ENCODE measurements at places on chromosomes 16 and 17.

DNA sequence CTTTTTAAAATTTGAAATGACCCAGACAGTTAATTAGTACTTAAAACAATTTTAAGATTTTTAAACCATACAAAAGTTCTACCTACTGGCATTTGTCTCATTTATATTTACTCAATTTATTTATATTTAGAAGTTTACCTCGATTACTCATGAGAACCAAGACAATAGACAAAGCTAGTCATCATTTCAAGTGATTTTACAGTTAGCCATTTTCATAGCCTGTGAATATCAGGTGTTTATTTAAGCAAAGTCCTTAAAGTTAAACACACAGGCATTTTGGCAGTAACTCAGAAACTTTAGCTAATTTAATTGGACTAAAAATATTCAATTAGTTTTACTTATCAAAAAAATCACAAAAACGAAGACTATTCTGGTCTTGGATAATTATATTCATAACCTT, 101.6 kb upstream of the KIF2B start:
- no peak for DNase-seq

GRCh38 chr16:75060723-75061122, 55.9 kb downstream of the LDHD start:
- DNase-seq = no peak

DNA sequence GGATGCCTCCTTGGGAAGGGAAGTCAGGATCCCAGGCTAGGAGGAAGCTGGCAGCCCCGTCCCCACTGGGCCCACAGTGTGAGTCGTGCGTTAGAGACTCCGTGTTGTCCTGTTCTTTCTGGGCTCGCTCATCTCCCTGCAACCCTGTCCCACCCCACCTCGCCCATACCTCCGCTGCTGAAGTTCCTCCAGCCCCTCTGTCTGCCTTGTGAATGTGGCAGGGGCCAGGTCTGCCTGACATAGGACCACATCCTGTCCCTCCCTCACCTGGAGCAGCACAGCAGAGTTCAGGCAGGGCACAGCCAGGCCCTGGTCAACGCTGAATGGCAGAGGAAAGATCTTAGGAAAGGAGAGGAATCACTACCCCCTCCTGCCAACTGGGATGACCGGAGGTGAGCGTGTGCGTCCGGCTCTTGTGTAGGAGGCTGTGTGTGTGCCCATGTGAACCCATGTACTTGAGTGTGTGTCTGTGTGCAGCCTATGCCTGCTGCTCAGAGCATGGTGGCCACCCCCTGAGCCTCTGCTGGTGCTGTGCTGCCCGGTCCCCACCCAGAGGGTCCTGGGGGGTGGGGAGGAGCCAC, 12.8 kb downstream of the KCNJ18 start:
- no peak for DNase-seq

DNA sequence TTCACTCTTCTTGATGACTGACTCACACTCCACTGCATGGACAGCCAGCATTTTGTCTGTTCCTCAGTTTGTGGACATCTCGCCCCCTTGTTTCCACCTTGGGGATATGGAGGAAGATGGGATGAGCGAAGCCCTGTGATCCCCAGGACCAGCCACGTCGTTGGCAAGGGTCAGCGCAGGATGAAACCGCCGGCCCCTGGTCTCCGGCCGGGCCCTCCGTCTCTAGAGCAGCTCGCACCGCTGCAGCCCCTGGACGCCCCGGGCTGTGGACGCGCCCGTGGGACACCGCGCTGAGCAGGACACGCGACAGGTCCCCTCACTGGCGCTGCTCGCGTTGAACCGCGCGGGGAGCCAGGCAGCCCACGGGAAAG, 604 bp upstream of the ZC3H18 start:
- no peak for DNase-seq

GRCh38 chr17:56832446-56832845, 1.3 kb downstream of the C17orf67 start:
- DNase-seq = no peak

DNA sequence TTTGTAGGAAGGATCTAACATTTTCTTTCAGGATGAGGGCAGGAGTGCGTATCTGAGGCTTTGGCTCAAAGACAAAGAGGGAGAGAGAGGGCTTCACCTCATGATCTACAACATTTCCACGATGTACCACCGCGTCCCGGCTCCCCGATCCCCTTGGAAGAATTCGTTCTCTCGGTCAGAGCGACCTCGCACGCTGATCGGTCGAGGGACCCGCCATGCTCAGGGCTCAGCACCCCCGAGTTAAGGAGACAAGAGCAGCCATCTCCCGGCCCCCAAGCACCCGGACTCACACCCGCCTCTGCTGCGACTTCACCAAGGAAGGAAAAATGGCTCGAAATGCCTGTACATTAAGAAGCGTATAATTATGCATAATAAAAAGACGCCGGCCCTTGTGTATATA, 89.5 kb upstream of the RPL38 start:
- no peak for DNase-seq

DNA sequence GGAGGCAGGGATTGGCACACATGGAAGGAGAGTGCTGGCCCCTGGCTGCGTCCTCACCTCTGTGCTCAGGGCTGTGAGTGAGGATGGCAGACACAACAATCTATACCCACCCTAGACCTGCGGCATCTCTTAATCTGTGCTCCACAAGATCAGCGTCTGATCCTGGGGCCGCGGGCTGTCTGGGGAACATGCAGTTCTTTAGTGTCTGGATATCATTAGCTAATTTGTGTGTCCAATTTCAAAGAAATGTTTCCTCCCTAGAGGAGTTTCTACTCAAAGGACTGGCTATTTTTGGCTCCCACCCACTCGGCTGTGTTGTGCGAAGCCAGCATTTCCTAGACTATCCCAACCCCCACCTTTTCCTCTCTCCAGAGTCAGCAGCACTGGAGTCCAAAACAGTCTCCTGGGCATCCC, 93.8 kb downstream of the GRIN2A start:
- DNase-seq = peak; percentile 11

DNA sequence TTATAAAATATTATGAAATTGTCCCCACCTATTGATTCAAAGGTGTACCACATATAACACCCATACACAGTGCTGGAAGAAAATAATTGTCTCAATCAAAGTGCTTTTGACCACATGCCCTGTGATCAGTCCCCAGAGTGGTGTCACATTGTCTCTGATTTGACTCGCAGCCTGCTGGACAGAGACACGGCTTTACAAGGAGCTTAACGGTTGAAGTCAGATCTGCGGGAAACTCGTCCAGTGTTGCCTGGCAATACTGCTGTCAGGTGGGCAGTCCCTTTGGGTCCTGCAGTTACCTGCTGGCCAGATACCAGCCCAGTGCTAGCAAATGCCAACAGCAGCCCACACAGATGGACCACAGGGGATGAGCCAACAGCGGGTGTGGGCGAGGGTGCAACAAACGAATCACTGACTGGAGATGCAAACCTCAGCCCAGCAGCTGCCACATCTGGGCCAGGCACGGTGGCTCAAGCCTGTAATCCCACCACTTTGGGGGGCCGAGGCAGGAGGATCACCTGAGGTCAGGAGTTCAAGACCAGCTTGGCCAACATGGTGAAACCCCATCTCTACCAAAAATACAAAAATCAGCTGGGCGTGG, 26.2 kb upstream of the SSTR2 start:
- DNase-seq = no peak

- DNase-seq = no peak
Measured at GRCh38 chr16:66713076-66713475, 16.5 kb upstream of the CMTM4 start.

DNA sequence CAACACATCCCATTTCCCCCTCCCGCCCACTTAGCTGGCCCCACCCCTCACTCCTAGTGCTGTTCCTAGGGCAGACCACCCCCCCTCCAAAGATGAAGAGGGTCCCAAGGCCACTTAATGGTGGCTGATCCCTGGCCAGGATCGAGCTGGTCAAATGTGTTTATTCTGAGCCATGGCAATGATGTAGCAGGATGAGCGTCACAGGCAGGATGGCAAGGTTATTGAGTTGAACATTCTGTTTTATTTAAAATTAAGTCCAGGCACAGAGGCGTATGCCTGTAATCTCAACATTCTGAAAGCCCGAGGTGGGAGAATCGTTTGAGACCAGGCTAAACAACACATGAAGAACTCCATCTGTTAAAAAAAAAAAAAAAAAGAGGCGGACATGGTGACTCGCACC, 12.2 kb downstream of the ZNF423 start:
- DNase-seq = no peak

DNA sequence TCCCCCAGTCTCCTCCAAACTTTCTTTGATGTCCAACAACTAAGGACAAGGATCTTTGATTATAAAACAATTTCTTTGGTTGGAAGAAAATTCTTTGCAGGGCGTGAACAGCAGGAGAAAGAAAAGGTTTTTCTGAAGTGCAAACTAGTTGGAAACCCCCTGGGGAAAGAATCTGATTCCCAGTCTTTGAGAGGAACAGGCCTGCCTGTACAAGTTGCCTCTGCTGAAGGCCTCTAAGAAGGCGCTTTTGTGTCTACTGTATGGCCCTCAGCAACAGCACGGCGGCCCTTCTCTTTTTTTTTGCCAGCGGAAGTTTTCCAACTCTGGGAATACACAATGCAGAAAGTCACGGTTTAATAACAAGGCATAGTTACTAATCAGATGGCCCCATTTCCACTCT, 14.0 kb downstream of the RNF43 start:
- no peak for DNase-seq

GRCh38 chr17:41705271-41705991, 6.7 kb upstream of the GAST start:
- DNase-seq = no peak

GRCh38 chr17:77516902-77517301, 376.1 kb downstream of the SEC14L1 start:
- no peak for DNase-seq

DNA sequence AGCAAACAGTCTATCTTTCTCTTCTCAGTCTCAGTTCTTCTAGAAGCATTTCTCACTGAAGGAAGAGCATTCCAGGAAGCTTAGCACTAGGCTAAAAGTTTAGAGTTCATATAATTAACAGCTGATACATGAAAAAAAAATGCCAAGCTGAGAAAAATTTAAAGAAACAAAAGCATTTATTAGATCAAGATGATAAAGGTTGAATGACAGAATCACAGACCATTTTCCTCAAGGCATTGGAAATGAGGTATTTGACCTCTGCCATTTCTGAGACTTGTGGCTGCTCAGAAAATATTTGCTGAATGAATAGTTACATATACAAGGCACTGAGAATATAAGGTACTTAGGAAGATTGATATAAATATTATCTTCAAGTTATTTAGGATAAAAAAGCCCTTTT, 901.6 kb upstream of the GOT2 start:
- no peak for DNase-seq

DNA sequence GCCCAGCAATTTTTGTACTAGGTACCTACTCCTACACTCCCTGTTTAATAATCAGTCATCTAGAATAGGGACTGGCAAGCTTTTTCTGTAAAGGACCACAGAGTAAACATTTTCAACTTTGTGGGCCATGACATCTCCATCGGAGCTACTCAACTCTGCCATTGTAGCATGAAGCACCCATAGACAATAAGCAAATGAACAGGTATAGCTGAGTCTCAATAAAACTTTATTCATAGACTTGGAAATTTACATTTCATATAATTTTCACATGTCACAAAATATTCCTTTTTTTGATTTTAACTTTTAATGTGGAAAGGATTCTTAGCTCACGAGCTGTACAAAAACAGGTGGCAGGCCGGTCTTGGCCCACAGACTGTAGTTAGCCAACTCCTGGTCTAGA, 345.8 kb downstream of the SOX9 start:
- DNase-seq = no peak

- peak; percentile 75 for DNase-seq
Measured at GRCh38 chr17:63445954-63446752, at the start of gene CYB561. Gene CYB561 (minus strand): TSS chr17:63446306. CDS start chr17:63437547, 8,759 bp downstream.

DNA sequence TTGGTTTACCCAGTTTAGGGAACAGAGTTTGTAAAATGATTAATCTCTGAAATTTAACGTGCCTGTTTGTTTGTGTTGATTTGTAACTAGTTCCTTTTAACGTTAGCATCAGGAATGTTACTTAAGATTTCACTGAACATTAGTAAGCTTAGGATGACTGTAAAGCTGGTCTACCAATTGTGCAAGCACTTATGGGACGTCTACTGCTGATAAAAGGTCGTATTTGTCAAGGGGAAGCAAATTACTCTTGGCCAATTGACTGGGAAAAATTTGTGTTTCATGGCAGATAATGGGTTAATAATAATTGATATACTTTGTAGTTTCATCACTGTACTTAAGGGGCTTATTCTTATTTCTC, 11.8 kb downstream of the METTL9 start:
- DNase-seq = no peak

GRCh38 chr16:66635406-66635805, 30.9 kb downstream of the CMTM3 start:
- DNase-seq = no peak

DNA sequence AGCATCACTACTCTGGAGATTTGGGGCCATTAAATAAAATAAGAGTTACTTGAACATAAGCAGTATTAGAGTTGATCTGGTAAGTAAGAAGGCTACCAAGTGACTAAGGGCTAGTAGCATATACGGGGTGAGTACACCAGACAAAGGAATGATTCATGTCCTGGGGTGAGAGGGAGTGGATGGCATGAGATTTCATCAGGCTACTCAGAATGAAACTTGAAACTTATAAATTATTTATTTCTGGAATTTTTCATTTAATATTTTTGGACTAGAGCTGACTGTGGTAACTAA, 2.3 kb downstream of the SLFN5 start:
- no peak for DNase-seq

- no peak for DNase-seq
Measured at GRCh38 chr16:12330946-12331345, 354.4 kb downstream of the SNX29 start.
